ENCODE measurements at places on chromosomes 16 and 17. TPM values are rescaled to one million over a fixed set of nuclear protein-coding genes. Genes with fewer than 3 reads are reported as not detected.
A peak's percentile ranks its signal among the peaks of the same experiment; 100 is the strongest.

LITAFD gene
- not detected for total RNA-seq

DNA sequence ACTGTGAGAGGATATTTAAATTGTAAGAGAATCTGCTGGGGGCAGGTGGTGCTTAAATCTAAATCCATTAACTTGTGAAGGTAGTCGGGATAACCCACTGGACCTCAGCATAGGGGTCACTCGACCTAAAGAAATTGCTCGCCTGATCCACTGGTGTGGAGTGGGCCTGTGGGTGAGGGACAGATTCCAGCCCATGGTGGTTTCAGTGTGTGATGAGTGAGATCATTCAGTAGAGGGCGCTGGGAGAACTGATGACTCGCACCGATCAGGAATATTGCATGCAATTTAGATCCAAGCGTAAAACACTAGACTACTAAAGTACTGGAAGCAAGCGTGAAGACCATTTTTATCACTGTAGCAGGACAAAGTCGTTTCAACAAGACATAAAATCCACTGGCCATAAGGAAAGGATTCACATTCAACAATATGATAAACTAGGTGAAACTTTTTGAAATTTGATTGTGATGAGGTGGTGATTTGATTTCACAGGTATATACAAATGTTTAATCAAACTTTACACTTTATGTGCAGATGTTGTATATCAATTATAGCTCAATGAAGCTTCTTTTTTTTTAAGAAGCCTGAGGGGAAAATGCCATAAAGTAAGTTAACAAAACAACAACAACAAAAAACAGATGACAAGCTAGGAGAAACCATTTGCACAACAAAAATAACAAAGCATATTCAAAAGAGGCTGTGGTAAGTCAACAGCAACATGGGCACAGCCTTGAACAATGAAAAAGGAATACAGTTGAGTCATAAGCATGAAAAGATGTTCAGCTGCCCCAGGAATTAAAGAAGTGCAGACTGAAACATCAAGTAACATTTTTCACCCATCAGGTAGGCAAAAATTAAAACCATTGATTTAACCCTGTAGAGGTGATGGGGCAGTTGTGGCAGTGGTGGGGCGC, 7.5 kb upstream of the TMEM170A start:
- peak; percentile 76 for DNase-seq
- H3K4me1 ChIP-seq, result no peaks in the 10 kb centered on the region

- H3K27ac ChIP-seq, result peak overlapping the region; percentile 76
- H3K27me3 ChIP-seq, result no peaks in the 10 kb centered on the region
- peaks cover 12% of the 10 kb centered on the region for H3K4me1 ChIP-seq
- no peaks in the 10 kb centered on the region for H3K36me3 ChIP-seq
- H3K4me3 ChIP-seq, result no peak overlapping the region
Observed at GRCh38 chr16:58243528-58244004, 45.7 kb upstream of the CSNK2A2 start.

- H3K4me1 ChIP-seq, result no peaks in the 10 kb centered on the region
- DNase-seq, result peak; percentile 14
- H3K36me3 ChIP-seq, result no peaks in the 10 kb centered on the region
Observed at GRCh38 chr17:67639979-67640378, 77.8 kb upstream of the NOL11 start.

DNA sequence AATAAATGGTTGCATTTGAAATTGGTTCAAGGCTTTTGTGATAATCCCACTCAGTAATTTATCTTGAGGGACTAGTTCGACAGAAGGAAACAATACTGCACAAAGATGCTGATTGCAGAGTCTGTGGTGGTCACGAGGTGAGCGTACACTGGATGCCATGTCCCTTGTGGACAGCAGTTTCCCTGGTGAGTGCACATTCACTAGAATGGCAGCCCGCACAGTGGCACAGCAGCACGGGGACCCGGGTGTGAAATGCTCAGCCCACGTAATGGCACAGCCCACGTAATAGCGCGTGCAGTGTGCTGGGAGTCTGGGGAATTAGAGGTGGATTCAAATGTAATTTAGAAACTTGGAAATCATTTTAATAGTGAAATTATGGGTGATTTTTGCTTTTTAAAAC, 154.0 kb downstream of the LGALS9B start:
- DNase-seq, result no peak
- H3K36me3 ChIP-seq, result no peaks in the 10 kb centered on the region
- no peak overlapping the region for H3K4me3 ChIP-seq
- no peaks in the 10 kb centered on the region for H3K4me1 ChIP-seq

- H3K4me1 ChIP-seq, result no peaks in the 10 kb centered on the region
- H3K27ac ChIP-seq, result no peak overlapping the region
- H3K27me3 ChIP-seq, result no peaks in the 10 kb centered on the region
Observed at GRCh38 chr16:84339311-84339710, 29.0 kb upstream of the ATP2C2 start.

DNA sequence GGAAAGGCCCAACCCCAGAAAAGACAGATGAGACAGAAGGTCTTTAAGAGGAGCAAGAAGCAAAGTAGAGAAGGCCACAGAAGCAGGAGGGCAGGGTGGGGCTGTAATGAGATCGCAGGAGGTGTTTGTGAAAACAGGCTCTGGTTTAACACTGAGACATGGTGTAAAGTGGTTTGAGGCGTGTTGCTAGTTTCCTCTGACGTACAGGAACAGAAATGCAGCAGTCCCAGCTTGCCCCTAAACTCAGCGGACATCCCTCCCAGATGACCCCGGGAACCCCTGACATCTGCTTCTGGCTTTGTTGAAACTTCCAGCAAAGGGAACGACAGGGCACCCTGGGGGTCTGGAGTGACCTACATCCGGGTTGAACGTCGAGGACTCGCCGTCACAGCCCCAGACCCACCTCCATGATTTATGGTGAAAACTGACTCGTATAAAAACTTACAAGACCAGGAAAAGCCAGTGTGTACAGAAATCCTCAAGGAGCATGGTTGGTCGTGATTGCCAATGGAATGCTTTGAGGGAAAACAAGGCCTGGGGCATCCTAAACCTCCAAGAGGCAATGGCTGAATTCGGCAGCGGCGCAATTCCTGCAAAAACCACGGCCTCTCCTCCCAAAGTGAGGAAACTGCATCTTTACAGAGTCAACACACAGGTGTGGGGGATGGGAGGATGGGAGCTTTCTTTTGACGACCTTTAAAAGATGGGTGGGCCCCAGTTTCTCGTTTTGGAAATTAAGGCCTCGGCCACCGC, 25.8 kb downstream of the LITAF start:
- no peaks in the 10 kb centered on the region for H3K27me3 ChIP-seq
- no peaks in the 10 kb centered on the region for H3K36me3 ChIP-seq
- H3K4me3 ChIP-seq, result no peak overlapping the region
- H3K27ac ChIP-seq, result no peak overlapping the region
- no peaks in the 10 kb centered on the region for H3K4me1 ChIP-seq

DNA sequence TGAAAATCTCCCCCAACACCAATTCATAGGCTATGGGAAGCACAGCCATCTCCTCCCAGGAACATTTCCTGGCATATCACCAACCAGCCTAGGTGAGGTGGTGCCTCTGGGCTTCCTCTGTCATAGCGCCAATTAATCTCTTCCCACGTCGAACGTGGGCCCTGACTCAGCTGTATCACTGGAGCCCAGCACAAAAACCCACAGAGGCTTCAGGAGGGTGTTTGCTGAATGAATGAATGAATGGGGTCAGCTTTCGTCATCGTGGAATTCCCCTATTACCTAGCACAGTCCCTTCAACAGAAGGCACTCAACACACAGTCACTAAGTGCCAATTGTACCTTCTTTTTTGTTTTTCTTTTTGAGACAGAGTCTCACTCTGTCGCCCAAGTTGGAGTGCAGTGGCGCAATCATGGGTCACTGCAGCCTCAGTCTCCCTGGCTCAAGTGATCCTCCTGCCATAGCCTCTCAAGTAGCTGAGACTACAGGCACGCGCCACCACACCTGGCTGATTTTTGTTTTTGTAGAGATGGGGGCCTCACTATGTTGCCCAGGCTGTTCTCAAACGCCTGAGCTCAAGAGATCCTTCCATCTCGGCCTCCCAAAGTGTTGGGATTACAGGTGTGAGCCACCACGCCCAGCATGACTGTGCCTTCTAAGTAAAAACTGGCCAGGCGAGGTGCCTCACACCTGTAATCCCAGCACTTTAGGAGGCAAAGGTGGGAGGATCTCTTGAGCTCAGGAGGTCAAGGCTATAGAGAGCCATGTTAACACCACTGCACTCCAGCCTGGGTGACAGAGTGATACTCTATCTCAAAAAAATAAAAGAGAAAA, 4.1 kb downstream of the ZNF688 start:
- no peaks in the 10 kb centered on the region for H3K27me3 ChIP-seq
- no peaks in the 10 kb centered on the region for H3K36me3 ChIP-seq
- H3K27ac ChIP-seq, result no peak overlapping the region
- H3K4me3 ChIP-seq, result no peak overlapping the region
- H3K4me1 ChIP-seq, result peaks cover 8% of the 10 kb centered on the region
- no peak for DNase-seq

DNA sequence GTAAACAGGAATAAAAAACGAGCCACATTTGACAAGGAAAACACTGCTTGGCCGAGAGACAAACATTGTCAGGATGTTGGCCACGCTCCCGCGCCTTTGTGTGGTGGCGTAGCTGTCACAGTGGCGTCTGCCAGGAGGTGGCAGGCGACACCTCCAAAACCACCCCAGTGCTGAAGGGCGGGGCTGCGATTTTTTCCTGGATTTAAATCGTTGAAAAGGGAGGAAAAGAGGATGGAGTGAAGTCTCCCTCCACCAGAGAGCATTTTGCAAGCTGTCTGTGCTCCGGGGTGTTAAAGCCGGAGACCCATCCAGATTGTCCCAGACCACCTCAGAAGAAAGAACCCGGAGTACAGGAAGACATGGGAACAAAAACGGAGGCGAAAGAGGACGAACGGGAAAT, 12.7 kb downstream of the MRM3 start:
- H3K27me3 ChIP-seq, result no peaks in the 10 kb centered on the region
- DNase-seq, result peak; percentile 77
- H3K4me1 ChIP-seq, result no peaks in the 10 kb centered on the region
- H3K36me3 ChIP-seq, result peaks cover 6% of the 10 kb centered on the region
- H3K4me3 ChIP-seq, result no peak overlapping the region

DNA sequence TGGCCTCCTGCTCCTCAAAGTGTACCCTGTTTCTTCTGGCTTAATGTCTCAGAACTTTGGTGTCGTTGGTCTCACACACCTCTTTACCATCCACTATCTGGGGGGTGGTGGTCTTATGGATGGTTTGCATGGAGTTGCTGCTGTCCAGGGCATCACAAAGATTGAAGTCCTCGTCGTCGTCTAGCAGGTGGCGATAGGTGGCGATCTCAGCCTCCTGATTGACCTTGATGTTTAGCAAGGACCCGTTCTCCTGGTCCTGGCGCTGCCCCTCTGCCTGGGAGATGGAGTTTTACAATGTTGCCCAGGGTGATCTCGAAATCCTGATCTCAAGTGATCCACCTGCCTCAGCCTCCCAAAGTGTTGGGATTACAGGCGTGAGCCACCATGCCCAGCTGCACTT, 31.1 kb upstream of the HELZ start:
- no peak overlapping the region for H3K27ac ChIP-seq
- no peaks in the 10 kb centered on the region for H3K36me3 ChIP-seq
- no peak overlapping the region for H3K4me3 ChIP-seq
- no peaks in the 10 kb centered on the region for H3K4me1 ChIP-seq
- no peaks in the 10 kb centered on the region for H3K27me3 ChIP-seq

DNA sequence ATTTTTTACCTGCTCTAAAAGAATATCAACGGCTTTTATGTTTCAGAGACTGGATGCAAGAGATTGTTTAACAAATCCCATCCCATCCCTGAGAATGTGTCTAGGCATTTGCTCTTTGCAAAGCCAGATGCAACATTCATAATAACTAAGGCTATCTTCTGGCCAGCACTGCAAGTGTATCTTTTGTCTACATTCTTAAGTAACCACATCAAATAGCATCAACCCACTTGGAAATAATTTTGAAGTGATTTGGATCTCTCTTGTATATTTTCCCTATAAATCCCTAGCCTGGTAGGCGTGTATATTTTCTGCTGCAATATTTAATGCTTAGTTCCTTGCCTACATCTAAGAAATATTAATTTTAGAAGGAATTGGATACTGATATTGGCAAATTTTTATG, 64.3 kb downstream of the PIGL start:
- no peak overlapping the region for H3K4me3 ChIP-seq
- no peaks in the 10 kb centered on the region for H3K36me3 ChIP-seq

- H3K4me3 ChIP-seq, result no peak overlapping the region
- DNase-seq, result no peak
- H3K4me1 ChIP-seq, result peaks cover 20% of the 10 kb centered on the region
- H3K27me3 ChIP-seq, result no peaks in the 10 kb centered on the region
- H3K36me3 ChIP-seq, result no peaks in the 10 kb centered on the region
- no peak overlapping the region for H3K27ac ChIP-seq
Observed at GRCh38 chr17:63001689-63002394, 35.8 kb downstream of the TANC2 start.

DNA sequence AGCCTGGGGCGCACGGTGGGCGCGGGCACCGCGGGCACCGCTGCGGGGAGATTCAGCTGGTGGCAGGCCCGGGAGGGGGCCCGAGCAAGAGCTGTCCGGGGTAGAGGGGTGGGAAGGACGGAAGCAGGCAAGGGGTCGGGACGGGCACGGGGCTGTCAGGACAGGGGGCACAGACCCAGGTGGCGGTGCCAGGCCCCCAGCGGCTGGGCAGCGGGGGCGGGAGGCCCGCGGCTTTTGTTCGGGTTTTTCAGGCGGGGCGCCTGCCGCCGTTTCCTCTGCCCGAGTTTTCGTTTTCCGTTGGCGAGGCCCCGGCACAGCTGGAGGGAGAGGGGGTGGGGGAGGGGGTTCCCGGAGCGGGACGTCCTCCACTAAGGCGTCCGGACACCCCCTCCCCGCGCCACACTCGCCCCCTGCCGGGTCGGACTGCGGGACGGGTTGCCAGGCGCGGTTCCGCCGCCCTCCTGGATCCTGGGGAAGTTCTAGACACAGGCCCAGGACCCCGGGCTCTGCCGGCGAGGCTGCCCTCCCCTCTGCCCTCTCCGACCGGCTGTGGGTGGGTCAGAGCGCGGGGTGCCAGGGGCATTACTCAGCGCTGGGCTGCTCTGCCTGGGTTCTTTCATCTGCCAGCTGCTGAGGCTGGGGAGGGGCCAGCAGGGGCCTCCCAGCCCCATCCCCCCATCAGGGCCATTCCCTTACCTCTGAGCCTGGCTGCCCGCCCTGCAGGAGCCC, 543 bp downstream of the ARHGAP23 start:
- H3K27me3 ChIP-seq, result no peaks in the 10 kb centered on the region
- no peaks in the 10 kb centered on the region for H3K36me3 ChIP-seq
- H3K4me1 ChIP-seq, result peaks cover 11% of the 10 kb centered on the region
- H3K27ac ChIP-seq, result peak overlapping the region; percentile 34
- peak; percentile 55 for DNase-seq
- H3K4me3 ChIP-seq, result peak overlapping the region; percentile 43

DNA sequence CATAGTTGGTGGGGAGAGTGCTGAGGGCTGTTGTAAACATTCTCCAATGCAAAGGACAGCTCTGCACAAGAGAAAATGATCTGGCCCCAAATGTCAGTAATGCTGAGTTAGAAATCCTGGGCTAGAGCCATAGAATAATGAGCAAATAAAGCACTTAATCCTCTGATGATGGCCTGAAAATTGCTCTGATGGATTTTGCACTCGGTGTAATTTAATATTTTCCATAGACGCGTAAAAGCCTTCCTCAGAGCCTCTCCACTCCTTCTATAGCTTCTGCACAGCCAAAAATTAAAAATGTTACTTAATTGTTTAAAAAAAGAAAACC, 23.7 kb downstream of the FAM20A start:
- H3K27me3 ChIP-seq, result no peaks in the 10 kb centered on the region
- no peak for DNase-seq
- no peaks in the 10 kb centered on the region for H3K36me3 ChIP-seq
- no peak overlapping the region for H3K4me3 ChIP-seq
